ENCODE measurements at places on chromosomes 6 and 20.

DNA sequence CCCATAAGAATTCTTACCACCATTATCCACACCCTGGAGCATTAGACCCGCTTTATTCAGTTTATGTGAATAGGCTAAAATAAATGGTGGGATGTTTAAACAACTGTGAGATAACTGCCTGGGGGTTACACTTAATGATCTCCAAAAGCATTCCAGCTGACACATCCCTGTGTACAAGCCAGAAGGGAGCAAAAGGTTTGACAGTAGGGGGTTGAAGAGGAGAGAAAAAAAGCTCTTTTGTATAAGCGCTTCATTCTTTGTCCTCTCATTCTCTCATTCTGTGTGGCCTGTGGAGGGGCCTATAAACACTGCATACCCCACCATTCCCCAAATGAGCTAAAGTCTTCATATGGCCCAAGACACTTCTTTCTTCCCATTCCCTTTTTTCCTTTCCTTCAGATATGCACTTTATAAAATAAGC is 30.8 kb upstream of the COL21A1 start:
- DNase-seq = no peak

GRCh38 chr6:62367601-62368000 is 81.6 kb upstream of the KHDRBS2 start:
- peak; percentile 6 for DNase-seq

GRCh38 chr6:6392214-6393068 is 72.0 kb upstream of the F13A1 start:
- DNase-seq = no peak

DNA sequence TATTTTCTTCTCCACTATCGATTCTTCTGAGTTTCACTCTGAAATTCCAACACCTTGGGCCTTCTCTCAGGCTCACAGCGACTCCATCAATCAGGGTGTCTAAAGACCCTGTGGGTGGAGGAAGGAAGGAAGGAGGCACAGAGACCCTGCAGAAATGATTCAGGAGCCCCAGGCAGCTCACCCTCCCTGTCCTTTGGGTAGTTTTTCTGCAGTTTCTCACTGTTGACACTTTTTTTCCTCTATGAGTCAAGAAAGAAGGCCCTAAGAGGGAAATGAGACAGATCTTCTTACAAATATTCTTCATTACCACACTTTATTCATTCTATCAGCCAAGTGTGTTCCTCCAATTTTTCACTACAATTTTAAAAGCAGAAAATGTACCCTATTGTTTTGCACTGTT is 34.2 kb upstream of the TBXT start:
- DNase-seq = no peak

- no peak for DNase-seq
Measured at GRCh38 chr6:54244430-54244829, 63.8 kb upstream of the TINAG start.

GRCh38 chr6:44561060-44561623 is 173.6 kb downstream of the CDC5L start:
- no peak for DNase-seq

GRCh38 chr20:56778765-56779195 is 149.7 kb downstream of the TFAP2C start:
- no peak for DNase-seq

DNA sequence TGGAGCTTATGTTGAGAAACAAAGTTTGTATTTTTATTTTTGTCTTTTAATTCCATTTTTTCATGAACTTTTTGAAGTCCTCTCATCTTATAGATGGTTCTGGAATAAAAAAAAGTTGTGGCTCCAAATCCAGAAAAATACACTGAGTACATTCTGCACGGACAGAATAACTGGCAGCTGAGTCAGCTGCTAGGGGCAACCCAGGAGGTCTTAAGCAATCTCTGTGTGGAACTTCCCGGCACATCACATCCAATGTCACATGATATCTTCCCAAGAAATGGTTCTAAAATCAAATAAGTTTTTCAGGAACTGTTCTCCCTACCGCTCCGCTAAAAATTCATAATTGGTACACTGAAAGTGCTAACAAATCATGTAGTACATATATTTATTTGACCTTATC is 29.8 kb downstream of the SLC13A3 start:
- no peak for DNase-seq
